ENCODE measurements at places on chromosomes 12 and 14.

- peak; percentile 97 for DNase-seq
Measured at GRCh38 chr12:2640709-2641108, 154.1 kb upstream of the FKBP4 start.

- DNase-seq, result no peak
Measured at GRCh38 chr12:120262852-120263747, 2.4 kb downstream of the PXN start.

DNA sequence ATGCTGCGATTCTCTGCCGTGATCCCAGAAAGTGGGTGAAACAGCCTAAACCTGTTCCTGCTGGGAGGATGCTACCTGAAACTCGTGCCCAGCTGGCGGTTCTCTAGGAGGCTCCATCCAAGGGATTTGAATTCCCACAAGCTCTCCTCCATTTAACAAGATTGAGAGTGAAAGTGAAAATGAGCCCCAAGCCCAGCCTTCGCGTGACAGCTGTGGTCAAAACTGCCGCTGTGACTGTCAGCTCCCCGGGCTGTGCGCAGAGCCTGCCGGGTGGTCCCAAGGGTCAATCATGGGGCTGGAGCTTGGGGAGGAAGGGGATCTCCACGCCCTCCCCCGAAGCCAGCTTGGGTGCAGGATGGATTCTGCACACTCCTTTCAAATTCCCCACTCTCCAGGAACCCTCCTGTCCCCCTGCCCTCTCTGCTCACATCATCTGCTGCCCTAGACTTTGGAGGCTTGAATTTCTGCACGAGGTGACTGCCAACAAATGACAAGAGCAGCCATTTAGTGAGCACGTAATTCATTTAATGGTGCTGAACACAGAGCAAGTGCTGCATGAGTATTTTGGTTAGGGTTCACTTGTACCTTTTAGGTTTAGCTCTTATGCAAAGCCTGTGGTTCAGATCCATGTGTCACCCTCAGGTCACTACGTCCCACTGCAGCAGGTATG is 5.3 kb downstream of the ASB2 start:
- DNase-seq, result no peak

DNA sequence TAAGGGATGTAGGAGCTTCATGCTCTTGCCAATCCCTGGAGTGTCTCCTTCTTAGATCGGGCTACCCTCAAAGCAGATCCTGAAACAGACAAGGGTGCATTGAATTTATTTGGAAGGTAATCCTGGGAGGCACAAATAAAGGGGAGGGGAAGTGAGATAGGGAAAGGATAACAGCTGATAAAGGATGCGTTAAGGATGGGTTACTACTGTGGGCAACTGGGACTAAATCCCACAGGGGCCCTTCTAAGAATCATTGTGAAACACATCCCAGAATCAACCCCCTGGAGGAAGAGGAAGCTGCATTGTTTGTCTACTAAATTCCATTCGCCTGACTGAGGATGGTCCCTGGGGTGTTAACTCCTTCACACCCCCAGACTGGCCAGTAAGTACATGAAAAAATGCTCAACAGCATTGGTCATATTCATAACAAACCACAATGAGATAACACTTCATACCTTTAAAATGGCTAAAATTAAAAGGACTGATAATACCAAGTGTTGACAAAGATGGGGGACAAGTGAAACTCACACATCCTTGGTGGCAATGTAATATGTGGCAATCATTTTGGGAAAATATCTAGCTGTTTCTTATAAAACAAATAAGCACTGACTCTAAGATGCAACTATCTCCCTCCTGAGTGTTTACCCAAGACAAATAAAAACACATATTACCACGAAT is 37.0 kb upstream of the CMKLR1 start:
- DNase-seq, result peak; percentile 53

GRCh38 chr12:76866726-76867125 is 12.1 kb downstream of the CSRP2 start:
- DNase-seq, result peak; percentile 77

DNA sequence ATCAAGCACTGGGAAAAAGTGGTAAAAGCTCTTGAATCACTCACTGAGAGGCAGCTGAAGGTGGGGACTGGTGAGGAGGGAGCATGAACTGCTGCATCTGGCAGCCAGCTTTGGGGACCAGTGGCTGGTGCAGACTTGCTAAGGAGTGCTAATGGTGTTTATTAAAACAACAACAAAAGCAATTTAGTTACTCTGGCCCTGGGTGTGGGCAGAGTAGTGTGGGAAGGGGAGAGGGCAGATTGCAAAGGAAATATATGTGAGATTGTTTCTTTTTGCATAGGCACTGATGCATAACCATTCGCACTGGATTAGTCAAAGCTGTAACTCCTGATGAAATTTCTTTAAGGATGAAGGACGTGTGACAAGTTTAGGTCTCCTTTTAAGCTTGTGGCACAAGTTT is 8.1 kb downstream of the TXNRD1 start:
- DNase-seq, result no peak

DNA sequence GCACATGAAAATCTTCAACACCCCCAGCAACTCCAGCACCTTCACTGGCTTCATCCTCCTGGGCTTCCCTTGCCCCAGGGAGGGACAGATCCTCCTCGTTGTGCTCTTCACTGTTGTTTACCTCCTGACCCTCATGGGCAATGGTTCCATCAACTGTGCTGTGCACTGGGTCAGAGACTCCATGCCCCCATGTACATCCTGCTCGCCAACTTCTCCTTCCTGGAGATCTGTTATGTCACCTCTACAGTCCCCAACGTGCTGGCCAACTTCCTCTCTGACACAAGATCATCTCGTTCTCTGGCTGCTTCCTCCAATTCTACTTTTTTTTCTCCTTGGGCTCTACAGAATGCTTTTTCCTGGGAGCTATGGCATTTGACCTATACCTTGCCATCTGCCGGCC is 11.5 kb upstream of the OR11G2 start:
- no peak for DNase-seq

- DNase-seq, result peak; percentile 52
Measured at GRCh38 chr12:51028126-51028812, 2.1 kb upstream of the SLC11A2 start.

DNA sequence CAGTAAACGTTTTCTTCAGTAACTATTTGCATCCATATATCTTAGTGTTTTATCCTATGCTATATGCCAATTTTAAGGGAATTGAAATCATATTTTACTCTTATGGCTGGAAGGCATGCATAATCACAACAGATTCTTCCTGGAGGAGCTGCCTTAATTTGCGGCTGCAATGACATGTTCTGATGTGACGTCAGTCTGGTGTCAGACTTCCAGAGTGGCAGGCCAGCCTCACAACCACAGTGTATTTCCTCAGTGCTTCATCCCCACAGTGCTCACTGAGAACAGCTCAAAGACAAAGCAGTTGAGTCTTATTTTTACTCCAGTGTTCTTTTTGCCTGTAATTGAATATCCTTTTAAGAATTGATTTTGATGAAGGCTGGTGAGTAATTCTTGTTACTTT is 107.1 kb downstream of the PLEKHA5 start:
- peak; percentile 90 for DNase-seq

DNA sequence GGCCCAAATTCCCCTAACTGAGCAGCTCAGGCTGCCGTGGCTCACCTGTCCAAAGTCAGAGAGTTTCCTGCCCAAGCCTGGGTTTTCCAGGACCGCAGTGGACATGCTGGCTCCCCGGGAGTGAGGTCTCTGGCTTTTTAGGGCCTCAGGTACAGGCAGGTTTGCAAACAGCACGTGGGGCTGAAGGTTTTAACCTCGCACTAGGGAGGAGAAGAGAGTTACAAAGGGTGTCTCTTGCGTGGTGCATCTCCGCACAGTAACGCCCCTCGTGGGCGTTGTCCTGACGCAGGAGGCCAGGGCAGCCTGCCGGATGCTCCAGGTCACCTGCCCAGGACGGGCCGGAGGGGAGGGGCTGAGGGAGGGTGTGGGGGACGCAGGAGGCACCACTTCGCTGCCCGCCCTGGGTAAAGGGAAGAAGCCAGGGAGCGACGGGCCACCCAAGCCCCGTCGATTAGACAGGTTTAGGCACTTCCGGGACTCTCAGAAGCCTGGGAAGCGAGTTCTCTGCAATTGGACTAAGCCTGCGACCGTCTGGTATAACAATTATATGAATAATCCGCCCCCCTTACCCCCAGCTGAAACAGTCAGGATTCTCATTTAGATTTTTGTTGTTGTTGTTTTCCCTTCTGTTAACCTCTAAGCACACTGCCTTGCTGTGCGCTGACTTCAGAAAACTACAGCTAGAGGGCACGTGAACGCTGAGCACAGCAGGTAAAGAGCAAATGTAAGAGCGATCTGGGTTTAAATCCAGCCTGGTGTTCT is at the start of gene PAH:
Gene PAH, minus strand, starts transcription at position 219 of the 762 bp plus-strand sequence. Its CDS starts 114 bp downstream, at position 105.
- no peak for DNase-seq

DNA sequence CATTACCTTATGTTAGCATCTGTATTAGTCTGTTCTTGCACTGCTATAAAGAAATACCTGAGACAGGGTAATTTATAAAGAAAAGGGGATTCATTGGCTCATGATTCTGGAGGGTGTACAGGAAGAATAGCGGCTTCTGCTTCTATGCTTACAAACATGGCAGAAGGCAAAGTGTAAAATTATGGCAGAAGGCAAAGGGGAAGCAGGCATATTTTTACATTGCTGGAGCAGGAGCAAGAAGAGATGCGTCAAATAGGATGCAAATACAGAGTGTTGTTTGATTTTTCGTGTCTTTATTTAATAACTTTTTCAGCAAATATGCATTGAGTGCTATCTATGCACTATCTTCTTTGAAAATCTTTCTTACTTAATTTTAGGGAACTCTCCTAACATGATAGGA is 210.7 kb upstream of the SSTR1 start:
- no peak for DNase-seq

GRCh38 chr12:132638541-132639408 is 20.2 kb downstream of the P2RX2 start:
- peak; percentile 30 for DNase-seq

DNA sequence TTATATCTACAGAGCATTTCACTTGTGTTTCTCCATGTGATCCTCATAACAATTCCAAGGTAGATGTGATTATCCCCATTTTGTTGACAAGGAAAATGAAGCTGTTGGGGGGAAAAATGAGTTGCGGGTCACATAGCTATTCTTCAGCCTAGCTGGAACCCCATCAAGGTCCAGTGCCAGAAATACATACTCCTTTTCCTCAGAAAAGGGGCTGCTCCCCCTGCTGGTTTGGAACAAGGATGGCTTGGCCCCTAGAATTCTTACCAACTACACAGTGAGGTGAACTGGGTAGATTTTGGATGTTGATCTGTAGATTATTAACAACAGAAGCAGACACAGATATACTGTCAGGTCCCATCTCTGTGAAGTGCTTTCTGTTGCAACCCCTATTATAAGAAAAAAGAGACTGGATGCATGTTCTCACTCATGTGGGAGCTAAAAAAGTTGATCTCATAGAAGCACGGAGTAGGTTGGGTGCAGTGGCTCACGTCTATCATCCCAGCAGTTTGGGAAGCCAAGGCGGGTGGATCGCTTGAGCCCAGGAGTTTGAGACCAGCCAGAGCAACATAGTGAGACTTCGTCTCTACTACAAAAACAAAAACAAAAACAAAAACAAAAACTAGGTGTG is 8.9 kb downstream of the IKZF4 start:
- DNase-seq, result peak; percentile 65

GRCh38 chr14:97025722-97026121 is 228.5 kb downstream of the VRK1 start:
- no peak for DNase-seq

DNA sequence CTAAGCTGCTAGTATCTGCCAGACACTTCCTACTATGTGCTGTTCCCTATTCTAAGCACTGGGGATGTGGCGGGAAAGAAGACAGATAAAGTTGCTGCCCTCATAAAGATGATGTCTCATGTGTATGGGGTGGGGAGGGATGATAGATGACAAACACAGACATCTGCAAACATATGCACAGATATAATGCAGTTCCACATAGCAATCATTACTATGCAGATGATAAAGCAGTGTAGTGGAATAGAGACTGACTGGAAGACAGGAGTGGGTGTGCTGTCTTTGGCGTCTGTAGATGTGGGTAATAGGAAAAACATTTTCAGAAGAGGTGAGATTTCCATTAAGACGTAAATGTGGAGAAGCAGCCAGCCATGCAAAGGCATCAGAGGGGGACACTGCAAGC is 243.6 kb downstream of the DPY19L2 start:
- no peak for DNase-seq

- DNase-seq, result no peak
Measured at GRCh38 chr14:104451474-104451873, 128.1 kb upstream of the C14orf180 start.

DNA sequence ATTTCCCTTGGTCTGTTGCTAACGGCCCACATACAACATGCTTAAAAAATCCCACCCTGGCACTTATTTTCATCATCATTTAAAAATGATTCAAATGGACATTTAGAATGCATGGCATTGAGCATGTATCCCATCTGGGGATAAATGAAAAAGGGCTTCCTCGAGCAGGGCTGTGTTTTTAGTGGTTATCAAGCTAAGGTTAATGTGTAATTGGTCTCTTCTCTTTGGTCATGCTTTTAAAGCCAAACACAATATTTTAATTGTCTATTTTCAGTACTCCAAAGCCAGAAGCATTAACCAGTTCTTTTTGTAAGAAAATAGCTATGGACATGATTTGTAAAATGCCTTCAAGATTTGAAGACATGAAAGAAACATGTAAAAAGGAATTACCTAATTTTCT is 1.9 kb upstream of the TRHDE start:
- no peak for DNase-seq

DNA sequence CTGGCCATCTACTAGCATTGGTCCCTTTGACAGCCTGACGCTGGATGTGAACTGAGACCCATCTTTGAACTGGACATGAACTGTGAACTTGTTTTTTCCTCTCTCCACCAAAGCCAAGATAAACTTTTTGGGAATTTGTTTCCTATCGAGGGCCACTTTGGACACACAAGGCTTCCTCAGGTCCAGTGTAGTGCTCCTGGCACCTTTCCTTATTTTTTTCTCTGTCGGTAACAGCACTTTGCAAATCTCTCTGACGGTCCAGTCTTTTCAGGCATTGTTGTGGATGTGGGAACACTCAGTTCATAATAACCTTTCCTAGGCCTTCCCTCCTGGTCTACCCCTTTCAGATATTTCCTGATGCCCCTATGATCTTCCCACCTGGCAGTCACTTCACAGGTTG is 5.0 kb downstream of the KCNA1 start:
- DNase-seq, result no peak

GRCh38 chr12:25322351-25322750 is 71.6 kb upstream of the KRAS start:
- DNase-seq, result no peak

- DNase-seq, result no peak
Measured at GRCh38 chr14:38808734-38809455, 294.1 kb downstream of the SEC23A start.

- peak; percentile 55 for DNase-seq
Measured at GRCh38 chr14:28751467-28752058, 15.0 kb upstream of the FOXG1 start.

GRCh38 chr14:93643127-93643526 is 145.2 kb downstream of the PRIMA1 start:
- DNase-seq, result no peak

DNA sequence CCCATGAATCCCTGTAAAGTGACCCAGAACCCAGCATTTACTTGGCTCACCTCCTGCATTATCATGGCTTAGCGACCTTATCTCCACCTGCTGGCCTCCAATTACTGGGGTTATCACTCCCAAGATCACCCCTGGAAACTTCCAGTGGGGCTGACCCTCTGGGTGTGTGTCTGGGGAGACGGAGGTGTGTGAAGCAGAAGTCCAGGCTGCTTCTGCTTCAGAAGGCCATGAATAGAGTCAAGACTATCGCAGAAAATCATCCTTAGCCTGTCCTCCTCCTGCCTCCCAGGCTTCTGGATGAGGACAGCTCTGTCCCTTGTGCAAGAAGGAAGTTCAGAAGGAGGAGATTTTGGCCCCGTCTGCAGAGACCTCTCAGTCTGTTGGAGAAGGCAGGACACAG is 408 bp upstream of the KRT72 start:
- no peak for DNase-seq
